Fibroblast of pulmonary artery (primary cell): ENCODE measurements at places on chromosomes 1 and 21.

DNA sequence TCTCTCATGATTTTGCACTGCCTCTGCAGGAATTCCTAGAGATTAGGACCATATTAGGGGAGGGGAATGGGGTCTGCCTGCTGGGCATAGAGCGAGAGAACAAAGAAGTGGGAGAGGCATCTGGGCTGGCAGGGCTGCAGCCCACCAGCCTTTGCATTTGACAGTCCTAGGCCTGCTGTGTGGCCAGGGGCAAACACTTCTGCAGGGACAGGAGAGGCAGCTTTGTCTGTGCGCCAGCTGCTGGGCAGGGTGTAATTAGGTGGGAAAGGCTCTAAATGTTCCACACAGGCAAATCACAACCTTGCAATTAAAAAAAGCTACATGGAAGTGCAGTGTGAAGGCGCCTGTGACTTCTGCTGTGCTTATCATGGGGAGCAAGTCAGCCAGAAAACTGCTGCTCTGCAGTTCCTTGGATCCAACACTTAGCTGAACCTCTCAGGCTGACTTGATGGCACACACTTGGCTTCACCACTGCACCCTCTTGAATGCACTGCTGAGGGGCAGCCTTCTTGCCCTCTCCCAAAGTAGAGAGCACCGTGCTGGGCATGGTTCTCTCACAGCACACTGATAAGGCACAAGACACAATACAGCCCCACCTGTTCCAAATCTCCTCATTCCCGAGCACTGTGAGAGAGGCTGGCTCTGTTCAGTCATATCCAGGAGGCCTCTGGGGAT is 73.6 kb upstream of the TLR5 start:
- DNase-seq, result no peak

DNA sequence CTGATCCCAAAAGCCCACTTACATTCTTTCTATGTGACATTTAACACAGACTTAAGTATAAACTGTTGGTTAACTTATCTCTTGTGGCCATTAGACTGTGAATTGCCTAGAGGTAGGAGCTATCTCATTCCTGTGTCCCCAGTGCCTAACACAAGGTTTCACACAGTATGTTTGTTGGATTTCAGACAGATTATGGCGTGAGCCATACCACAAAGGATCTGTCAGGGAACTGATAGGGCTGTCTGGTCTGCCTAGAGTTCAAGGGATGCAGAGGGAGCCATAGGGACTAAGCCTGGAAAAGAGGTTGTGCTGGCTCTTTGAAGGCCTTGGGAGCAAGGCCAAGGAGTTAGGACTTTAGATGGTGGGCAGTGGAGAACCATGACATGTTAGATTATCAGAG is 40.0 kb downstream of the MEF2D start:
- DNase-seq, result no peak

DNA sequence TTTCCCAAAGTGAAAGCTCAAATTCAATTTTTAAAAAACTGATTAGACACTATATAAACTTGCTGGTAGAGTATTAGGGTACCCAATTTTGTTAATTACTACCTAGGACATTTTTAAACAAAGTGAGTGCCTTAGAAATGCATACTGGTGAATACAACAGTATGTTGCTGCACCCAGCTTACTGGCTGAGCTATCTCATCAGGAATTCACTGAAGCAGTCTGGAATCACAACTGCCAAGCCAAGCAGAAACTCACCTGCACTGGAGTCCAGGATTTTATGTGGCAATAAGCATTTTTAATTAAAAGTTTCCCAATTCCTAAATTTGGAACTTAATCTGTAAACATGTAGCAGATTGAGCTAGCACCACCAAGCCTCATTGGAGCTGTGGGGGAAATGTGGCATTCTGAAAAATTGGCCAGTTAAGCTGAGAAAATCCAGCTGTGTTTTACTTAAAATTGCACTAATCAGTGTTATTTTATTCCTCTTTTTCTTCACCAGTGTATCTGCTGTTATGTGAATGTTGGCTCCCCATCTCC is 61.8 kb downstream of the CLEC20A start:
- DNase-seq, result no peak

- DNase-seq, result no peak
Observed at GRCh38 chr1:186139115-186139514, 235.9 kb downstream of the TPR start.

DNA sequence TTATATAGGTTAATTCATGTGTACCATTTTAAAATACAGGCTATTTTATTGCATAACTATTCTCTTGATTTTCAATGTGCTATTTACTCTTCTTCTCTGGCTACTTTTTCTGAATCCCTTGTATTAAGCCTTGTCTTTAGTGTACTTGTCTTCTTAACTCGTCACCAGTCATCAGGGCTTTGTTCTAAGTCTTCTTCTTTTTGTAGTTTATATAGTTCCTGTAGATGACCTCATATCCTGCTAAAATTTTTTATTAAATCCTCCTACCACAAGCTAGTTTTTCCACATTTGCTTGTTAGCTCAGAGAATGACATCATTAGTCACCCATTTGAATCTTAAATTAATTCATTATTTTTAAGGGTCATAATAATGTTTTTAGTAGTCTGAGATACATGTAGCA is 1281.9 kb downstream of the KCNT2 start:
- no peak for DNase-seq

GRCh38 chr21:37468909-37469308 is 102.3 kb downstream of the DYRK1A start:
- DNase-seq, result no peak

DNA sequence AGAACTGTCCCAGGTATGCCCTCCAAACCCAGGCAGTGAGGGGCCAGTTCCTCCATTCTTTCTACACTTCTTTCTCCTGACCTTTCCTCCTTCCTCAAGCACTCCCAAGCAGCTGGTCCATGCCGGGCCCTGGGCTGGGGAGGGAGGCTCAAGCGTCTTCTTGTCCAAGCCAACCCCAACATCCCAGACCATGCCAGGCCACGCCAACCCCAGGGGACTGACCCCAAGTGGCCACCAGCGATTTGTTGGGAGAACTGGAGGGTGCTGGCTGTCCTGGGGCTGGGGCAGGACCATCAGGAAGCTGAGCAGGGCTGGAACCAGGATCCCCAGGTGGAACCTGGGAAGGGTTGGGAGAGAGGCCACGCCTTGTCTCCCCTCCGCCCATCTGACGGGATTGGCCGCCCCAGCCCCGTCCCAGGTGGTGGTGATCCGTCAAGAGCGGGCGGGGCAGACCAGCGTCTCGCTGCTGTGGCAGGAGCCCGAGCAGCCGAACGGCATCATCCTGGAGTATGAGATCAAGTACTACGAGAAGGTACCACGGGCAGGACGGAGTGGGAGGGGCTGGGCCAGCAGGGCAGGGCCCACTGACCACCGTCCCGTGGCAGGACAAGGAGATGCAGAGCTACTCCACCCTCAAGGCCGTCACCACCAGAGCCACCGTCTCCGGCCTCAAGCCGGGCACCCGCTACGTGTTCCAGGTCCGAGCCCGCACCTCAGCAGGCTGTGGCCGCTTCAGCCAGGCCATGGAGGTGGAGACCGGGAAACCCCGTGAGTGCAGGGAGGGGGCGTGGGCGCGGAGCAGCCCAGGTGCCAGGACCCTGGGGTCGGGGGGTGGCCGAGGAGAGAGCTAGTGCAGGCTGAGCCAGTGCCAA is 29.9 kb downstream of the EPHA8 start:
- no peak for DNase-seq

GRCh38 chr21:38196036-38196435 is 60.8 kb upstream of the KCNJ15 start:
- no peak for DNase-seq

DNA sequence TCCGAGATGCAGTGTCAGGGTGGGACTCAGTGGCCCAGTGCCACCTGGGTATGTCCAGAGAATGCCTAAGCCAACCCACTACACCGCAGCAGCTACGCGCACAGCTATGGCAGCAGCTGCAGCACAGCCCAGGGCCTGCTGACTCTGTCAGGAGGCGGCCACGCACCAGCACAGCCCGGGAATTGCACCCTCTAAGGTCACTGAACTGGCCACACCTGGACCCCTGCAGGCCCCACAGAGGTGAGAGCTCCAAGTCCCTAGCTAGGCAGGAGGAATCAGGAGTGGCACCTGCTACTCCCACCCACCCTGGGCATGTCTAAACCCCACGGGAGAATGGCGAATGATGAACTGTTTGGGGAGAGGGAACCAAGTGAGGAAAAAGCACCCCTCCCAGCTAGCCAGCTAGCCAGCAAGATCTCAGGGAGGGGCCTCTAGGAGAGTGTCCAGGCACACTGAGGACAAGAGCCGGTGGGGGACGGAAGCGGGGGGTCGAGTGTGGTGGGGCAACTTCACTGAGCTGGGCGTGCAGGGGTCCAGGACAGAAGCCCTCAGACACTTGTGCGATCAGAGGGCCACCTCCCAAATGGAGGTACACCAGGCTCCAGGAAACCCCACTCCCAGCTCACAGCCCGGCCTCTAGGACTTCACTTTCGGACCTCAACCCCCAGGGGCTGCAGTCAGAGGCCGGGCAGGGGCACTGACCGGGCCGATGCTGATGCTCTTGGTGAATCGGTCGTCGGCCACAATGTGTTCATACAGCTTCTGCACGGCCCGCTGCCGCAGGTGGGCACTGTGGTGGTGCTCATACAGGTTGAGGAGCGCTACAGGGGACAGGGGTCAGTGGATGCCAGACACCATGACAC is 13.9 kb downstream of the LSS start:
- DNase-seq, result no peak

DNA sequence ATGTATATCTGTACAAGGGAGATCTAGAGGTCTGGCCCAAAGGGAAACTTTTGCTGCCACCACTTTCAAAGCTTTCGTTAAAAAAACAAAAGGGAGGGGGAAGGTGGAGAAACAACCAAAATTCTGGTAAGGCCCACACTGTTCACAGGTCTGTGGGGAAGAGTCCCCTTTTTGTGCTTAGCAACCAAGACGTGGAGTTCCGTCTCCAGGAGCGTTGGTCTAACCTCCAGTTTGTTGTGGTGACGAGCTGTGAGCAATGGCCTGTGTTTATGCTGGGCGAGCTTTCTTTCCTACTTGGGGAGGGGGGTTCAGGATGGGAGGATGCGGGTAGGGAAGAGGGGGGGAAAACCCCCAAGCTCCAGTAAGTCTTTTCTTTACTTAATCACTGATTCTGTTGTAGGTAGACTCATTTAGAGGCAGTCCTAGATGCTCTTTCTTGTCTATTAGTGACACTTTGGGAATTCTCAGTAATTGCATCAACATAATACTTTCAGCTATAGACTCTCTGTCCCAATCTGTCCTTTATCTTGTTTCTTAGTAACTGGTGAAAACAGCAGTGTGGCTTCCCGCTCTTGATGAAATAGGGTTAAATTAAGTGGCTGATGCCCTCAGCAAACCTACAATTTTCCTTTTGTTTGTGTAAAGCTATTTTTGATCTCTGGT is 1.5 kb downstream of the HIPK1 start:
- DNase-seq, result peak; percentile 77

DNA sequence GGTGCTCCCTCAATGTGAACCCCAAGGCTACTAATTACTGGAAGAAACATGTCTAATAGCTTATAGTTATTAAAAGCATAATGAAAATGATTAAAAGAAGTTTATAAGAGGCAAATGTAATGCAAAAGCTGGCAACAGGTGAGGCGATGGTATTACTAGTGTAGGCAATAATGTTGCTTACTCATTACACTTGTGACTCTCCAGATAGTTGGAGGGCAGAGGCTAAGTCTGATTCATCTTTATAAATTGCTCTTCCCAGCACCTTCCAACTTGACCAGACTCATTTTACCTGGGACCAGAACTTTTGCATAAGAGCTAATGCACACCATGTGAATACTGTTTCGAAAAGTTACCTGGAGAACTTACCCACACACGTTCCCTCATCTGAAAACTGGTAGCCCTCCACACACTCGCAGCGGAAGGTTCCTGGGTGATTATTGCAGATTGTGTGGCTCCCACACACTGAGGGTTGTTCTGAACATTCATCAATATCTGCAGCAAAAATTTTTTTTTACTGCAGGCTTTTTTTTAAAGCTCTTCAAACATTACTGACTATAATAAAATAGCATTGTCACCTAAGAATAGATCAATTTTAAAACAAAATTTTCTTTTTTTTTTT is 48.0 kb downstream of the NID1 start:
- no peak for DNase-seq

DNA sequence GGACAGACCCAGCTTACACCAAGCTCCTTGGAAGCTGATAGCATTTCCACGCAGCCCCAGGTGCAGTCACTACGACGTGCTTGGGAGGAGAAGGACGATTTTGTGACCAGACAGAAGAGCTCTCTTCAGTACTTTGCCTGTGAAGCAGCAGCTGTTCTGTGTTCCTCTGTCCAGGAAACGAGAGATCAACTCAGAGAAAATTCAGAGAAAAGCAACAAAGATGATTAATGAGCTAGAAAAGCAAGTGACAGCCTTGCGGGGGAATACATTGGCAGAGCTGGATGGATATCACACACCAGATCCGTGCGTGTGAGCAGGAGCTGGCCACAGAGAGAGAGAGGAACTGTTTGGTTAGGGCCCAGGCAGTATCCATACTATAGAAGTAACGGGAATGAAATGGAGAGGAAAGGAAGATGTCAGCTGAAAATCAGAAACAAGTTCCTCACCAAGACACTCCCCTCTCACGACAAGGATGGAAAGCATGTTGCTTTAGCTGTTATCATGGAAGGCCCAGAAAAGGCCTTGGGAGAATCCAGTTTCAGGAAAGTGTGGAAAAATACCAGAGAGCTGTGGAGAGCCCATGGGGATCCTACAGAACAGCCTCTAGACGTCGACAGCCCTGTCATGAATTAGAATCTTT is 106.2 kb downstream of the TOMM20 start:
- DNase-seq, result peak; percentile 39

GRCh38 chr1:79499541-79499940 is 493.0 kb upstream of the ADGRL4 start:
- DNase-seq, result no peak

DNA sequence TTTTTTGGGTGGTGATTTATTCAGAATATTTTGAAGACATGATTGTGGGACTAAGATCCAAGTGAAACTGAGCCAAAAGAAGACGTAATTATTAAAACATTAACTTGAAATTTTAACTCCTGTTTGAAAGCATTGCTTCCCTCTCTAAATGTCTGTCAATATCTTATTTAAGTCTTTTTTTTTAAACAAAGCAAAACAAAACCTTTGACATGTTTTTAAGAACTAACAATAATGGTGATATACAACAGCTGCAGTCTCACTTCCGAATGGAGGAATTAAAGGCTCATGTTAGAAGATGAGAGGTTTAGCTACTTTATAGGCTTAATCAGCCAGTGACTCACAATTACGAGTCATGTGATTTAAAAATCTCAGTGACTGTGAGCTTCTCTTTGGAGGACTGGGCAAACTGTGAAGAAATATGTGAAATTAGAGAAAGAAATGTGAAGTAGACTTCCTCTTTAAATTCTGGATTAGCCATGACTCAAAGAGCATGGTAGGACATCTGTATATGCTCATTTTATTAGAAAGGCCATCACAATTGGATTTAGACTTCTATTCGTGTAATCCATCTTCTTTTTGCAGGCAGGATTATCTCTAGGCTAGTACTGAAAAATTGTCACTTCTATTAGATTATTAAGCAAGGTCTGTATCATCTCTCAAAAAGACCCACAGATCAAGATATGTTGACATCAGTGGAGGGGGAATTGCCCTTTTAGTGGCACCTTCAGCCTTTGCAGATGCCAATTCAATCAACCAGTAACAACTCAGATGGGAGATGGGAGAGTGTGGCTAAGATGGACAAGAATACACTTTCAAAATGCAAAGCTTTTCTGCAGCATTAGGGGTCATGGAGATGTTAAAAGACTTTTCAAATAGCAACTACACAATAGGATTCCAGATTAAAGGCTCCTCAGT is 28.7 kb downstream of the KCNA3 start:
- DNase-seq, result peak; percentile 34
